ENCODE measurements at places on chromosomes 16 and 17.

DNA sequence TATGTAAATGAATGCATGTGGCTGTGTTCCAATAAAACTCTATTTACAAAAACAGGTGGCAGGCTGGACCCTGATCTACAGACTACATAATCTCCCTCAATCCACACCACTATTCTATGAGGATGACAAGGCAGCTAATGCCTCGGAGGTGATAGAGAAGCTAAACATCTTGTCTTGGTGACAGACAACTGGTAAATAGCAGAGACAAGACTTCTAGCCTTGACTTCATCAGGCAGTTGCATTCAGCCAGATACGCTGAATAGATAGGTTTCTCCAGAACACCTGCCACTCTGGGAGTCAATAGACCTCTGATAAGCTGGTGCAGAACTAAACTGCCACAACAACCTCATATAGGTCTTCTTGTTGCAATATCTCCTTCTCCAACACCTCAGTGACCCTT is 3.3 kb downstream of the ATPAF2 start:
- DNase-seq, result no peak

- DNase-seq, result peak; percentile 64
Measured at GRCh38 chr17:18356624-18357023, 6.7 kb downstream of the SHMT1 start.

- no peak for DNase-seq
Measured at GRCh38 chr17:81380666-81381518, 14.4 kb upstream of the BAHCC1 start.

GRCh38 chr16:31441956-31442355 is 633 bp downstream of the ZNF843 start:
- no peak for DNase-seq

GRCh38 chr17:17186051-17186450 is 20.1 kb downstream of the PLD6 start:
- no peak for DNase-seq

- DNase-seq, result peak; percentile 97
Measured at GRCh38 chr17:50686494-50687199, 21.1 kb downstream of the ANKRD40 start.

- no peak for DNase-seq
Measured at GRCh38 chr17:83146347-83146746, 66.9 kb downstream of the METRNL start.

- no peak for DNase-seq
Measured at GRCh38 chr17:67868176-67868575, 42.9 kb downstream of the BPTF start.

- DNase-seq, result peak; percentile 61
Measured at GRCh38 chr16:71882505-71883167, 1.3 kb downstream of the ZNF821 start.

- DNase-seq, result peak; percentile 57
Measured at GRCh38 chr17:73551759-73552158, 92.5 kb downstream of the SDK2 start.

- DNase-seq, result no peak
Measured at GRCh38 chr16:28025631-28026030, 37.9 kb downstream of the GSG1L start.

GRCh38 chr17:17641621-17642409 is 39.4 kb upstream of the RAI1 start:
- DNase-seq, result peak; percentile 90

- peak; percentile 13 for DNase-seq
Measured at GRCh38 chr16:85396879-85397871, 215.9 kb upstream of the GSE1 start.

- DNase-seq, result no peak
Measured at GRCh38 chr16:9039210-9039609, 52.2 kb upstream of the HAPSTR1 start.

DNA sequence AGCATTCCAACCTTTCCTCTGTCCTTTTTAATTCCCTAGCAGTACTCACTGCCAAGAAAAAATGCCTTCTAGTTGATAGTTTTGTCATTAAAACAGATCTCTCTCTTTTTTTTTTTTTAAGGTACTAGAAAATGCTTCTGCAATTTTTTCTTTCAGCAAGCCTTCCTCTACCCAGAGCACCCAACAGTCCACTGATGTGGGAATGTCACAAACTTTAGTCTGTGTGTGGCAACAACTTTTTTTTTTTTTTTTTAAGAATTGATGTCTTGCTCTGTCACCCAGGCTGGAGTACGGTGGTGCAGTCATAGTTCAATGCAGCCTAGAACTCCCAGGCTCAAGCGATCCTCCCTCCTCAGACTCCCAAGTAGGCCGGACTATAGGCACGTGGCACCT is 34.7 kb downstream of the CDRT15 start:
- DNase-seq, result no peak

Measured in adrenal gland (tissue), 19 donors.